ENCODE measurements at places on chromosomes 12 and 14.
A peak's percentile ranks its signal among the peaks of the same experiment; 100 is the strongest.

DNA sequence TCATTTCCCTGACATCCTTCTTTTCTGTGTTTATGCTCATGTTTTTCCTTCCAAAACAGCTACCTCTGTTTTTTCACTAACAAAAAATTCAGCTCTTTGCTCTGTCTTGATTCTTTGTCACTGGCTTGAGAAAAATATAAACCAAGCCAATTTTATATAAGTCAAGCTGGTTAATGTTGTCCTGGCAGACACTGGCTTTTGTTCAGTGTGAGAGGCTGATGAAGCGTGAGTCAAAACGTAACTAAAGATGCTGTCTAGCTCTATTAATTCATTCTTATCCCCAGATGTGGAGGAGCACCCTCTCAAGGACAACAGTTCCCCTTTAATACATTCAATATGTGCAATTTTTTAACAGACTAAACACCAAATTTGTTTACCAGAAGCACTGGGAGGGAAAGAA is 15.8 kb downstream of the TSPAN8 start:
- DNase-seq = no peak

DNA sequence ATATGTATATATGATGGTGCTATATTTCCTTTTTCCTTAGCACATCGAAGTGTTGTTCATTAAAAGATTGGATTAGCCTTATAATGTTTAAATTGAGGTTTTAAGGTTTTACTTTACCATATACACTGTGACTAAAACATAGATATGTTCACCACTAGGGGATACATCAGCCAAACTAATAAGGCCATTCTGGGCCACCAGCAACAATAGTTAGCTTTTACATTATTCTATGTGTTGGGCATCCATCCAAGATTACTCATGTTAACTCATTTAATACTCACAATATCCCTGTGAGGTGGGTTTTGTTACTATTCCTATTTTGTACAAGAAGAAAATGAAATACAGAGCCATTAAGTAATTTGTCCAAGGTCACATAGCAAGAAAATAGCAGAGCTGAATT is 202.6 kb upstream of the AVPR1A start:
- no peak for DNase-seq

DNA sequence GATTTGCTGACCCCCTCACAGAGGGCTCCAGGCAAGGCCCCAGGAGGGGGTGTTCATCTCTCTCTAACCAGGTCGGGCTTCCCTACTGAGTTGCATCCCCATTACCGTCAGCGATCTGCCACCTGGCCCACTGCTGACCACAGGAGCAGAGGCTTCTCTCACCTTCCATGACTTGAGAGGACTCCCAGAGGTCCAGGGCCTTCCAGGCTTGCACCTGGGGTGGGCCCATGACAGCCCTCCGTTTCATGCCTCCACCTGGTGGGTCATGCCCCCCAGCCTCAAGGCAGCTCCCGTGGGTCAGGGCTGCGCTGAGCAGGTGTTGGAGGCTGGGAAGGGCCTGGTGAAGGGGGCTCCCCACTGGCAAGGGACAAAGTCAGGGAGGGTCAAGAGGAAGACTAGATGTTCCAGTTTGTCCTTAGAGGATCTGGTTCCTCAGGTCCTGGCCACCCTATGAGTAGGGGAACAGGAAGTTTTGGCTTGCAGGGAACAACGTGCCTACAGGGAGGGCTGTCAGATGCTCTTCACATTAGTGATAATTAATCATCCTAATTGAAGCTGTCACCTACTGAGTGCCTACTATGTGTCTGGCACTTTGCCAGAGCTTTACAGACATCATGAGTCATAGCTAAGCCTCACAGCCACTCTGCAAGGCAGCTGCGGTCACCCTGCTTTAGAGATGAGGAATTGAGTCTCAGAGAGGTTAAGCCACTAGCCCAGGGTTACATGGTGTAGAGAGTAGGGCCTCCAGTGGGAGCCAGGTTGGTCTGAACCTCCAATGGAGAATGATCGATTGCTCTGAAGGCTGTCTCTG is 13.8 kb downstream of the NFKBIA start:
- DNase-seq = peak; percentile 39

- DNase-seq = no peak
Measured at GRCh38 chr14:22588526-22589095, 413 bp downstream of the DAD1 start.

GRCh38 chr12:77510985-77511384 is 319.7 kb upstream of the NAV3 start:
- DNase-seq = no peak

GRCh38 chr14:60381909-60382308 is 104.0 kb downstream of the C14orf39 start:
- no peak for DNase-seq

DNA sequence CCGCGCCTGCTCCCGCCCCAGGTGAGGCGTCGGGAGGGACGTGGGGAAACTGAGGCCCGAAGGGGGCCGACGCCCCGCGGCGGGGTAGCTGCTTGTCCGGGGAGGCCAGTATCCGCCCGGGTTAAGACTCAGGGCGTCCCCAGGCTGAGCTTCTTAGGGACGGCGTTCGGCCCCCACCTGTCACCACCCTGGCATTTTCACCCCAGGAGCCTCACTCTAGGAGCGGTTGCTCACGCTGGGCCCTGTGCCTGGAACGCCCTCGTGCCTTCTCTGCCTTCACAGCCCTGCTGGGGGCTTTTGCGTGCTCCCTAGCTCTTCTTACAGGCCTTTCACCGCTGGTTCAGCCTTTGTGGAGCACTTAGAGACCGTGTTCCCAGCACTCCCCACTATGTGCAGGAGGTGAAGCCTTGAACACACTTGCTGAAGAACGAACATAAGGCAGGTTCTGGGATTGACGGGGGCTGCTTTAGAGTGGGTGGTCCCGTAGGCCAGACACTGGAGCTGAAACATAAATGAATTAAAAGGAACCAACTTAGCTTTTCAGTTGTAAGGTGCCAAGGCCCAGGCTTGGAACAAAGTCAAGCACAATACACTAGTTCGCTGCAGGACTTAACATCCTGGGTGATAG is 601 bp downstream of the ZNF839 start:
- no peak for DNase-seq
